NCI-H510A treated with DMSO at 0.1 percent for 48 hours (cell line): ENCODE measurements at places on chromosomes 16 and 17.
A peak's percentile ranks its signal among the peaks of the same experiment; 100 is the strongest.

GRCh38 chr17:51510940-51511339 is 250.6 kb downstream of the UTP18 start:
- no peak for DNase-seq

DNA sequence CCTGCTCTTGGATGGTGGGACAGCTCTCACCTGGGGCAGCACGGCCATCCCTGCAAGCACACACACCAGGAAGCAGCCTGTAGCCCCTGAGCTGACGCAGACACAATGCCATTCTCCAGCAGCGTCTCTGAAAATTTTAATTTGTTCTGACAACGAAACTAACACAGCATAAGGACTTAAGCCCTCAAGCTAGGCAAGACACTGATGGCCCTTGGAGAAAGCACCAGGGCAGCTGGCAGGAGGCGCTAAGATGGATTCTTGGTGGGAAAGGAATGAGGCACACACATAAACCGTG is 2.7 kb upstream of the LIMD2 start:
- DNase-seq: no peak

DNA sequence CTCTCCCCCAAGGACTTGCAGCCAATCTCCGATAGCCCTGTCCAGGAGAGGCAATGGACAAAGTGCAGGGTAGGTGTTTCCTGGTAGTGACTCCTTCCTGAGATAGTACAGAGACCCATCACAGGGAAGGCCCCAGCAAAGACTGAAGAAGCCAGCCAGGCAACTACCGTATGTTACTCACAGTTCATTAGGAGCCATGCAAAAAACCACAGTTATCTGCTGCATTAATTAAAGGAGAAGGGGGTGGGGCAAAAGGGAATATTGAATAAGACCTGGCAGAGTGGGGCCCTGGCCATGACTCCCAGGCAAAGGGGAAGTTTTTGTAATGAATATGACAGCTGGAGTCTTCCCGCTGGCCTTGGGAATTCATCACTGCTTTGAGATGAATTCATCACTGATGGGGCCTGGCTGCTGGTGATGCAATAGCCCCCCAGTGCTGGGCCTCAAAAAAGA is 2.5 kb upstream of the SLC13A2 start:
- DNase-seq: no peak

- no peak for DNase-seq
Measured at GRCh38 chr16:4288148-4288921, 15.5 kb upstream of the TFAP4 start.

DNA sequence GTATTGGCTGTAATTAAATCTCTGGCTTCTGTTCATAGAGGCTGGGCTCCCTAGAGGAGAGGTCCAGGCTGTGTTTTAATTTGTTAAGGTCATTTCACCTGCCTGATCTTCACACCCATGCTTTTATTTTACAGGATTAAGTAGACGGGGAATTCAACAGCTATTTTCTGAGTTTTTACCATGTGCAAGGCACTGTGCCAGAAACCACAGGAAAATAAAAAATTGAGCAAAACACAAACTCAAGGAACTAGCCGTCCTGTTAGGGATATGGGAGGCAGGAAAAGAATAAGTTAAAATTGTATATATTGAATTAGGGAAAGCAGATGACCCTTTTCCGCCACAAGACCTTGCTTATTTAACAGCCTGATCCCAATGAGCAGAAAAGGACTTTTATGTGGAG is 29.1 kb downstream of the HS3ST3A1 start:
- no peak for DNase-seq

- DNase-seq: no peak
Measured at GRCh38 chr17:15457723-15458094, 9.7 kb downstream of the CDRT4 start.

- peak; percentile 85 for DNase-seq
Measured at GRCh38 chr17:30433514-30433913, 43.7 kb upstream of the GOSR1 start.

- no peak for DNase-seq
Measured at GRCh38 chr17:1162116-1162855, 17.5 kb downstream of the ABR start.

DNA sequence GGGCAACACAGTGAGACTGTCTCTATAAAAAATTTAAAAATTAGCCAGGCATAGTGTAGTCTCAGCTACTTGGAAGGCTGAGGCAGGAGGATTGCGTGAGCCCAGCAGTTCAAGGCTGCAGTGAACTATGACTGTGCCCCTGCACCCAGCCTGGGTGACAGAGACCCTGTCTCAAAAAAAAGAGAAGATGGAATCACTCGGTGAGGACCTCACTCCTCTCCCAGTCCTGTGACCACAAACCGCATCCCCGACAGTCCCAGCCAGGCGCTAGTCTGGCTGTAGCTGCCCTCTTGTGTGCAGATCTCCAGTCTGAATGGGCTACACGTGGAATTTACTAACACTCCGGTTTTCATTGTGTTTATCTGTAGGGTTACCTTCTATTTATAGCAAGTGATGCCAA is 11.1 kb downstream of the DEXI start:
- DNase-seq: no peak

DNA sequence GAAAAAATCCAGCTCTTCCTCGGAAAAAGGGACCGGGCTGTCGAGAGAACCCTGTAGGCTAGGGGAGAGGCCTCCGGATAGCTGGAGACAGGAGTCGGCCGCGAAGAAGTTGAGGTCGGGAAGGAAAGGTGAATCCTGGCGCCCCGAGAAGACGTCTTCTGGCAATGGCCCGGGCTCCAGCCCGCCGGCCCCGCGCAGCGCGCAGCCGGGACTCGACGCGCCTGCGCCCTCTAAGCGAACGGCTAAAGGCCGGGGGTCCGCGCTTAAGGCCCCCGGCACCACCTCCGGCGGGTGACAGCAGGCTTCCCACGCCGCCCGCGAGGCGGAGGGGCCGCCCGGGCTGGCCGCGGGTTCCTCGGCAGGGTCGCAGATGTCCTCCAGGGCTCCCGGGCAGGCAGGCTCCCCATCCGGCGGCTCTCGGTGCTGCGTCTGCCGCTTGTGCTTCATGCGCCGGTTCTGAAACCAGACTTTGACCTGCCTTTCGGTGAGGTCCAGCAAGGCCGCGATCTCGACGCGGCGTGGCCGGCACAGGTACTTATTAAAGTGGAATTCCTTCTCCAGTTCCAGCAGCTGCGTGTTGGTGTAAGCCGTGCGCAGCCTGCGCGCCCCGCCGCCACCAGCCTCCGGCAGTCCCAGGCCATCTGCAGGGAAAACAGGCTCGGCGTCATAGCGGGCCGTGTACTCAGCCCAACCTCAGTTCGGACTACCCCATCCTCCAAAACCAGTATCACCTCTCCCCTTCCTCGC is 1.6 kb downstream of the HOXB2 start:
- DNase-seq: no peak

- DNase-seq: no peak
Measured at GRCh38 chr16:10386517-10387100, 748 bp downstream of the ATF7IP2 start.

DNA sequence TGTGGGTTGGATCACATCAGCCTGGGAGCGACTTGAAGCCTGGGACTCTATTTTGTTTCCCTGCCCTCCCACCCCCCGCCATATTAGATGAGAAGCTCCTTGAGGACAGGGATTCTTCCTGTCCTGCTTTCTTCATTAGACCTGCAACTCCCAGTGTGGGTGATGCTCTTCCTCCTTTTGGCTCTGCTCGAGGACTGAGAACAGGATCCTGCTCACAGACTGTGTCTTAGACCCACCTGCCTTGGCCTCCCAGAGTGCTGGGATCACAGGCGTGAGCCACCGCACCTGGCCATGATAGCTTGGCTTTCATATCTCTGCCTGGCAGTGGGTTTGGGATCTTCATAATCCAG is 21.5 kb upstream of the TNS4 start:
- DNase-seq: no peak

DNA sequence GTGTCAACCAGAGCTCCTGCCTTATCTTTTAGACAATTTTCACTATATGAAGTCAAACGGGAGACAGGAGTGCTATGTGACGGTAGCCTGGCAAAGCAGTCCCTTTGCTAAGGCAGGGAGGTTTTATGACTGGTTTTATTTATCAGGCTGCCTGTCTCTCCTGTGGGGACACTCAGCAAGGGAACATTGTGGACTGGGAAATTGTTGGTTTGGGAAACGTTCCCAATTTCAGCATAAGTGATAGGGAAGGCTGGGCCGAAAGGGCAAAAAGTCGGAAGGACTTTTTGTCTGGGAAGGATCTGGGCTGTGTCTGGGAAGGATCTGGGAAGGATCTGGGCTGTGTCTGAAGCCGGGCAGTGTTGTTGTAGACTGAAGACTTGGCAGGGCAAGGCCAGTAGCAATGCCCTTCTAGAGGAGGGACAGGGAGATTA is 211.2 kb downstream of the PARN start:
- no peak for DNase-seq

DNA sequence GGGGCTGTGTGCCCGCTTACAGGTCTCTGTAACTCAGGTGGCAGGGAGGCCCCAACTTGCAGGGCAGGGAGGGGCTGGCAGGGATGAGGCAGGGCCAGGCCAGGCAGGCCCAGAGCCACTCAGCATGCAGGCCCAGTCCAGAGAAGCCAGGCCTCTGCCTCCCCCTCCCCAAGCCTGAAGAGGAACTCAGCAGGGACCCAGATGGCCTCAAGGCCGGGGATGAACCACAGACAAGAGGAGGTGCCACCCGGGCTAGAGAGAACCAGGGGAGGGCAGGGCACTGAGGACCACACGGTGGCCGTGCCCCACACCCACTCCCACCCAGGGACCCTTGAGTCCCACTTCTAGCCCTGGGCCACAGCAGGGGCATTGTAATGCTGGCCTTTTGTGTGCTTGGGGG is 29.8 kb upstream of the EIF1 start:
- no peak for DNase-seq

GRCh38 chr17:13297183-13297582 is 279.4 kb upstream of the ELAC2 start:
- DNase-seq: no peak

DNA sequence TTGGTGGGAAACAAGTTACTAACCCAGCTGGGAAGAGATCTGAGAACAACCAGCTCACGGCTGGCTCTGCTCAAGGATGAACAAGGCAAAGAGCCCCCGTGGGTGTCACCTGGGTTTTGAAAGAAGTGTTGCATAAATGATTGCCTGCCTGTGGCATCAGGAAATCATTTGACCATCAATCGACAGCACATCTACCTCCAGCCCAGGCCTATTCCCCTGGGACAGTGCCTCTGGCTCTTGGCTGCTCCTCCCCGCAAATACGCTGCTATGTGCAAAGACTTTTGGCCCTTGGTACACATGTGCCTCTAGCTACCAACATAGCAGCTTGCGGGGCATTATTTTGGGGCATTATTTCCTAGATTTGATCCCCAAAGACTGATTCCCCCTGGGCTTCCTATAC is 39.4 kb upstream of the SMPD3 start:
- no peak for DNase-seq

- DNase-seq: no peak
Measured at GRCh38 chr17:55391244-55391757, 30.3 kb downstream of the MMD start.

- no peak for DNase-seq
Measured at GRCh38 chr17:50204431-50204830, 3.0 kb upstream of the COL1A1 start.

- no peak for DNase-seq
Measured at GRCh38 chr17:41621916-41622315, 2.5 kb downstream of the KRT17 start.

GRCh38 chr17:32673964-32674363 is 187.2 kb downstream of the CDK5R1 start:
- no peak for DNase-seq

- peak; percentile 77 for DNase-seq
Measured at GRCh38 chr17:31093866-31094599, 744 bp upstream of the NF1 start.

DNA sequence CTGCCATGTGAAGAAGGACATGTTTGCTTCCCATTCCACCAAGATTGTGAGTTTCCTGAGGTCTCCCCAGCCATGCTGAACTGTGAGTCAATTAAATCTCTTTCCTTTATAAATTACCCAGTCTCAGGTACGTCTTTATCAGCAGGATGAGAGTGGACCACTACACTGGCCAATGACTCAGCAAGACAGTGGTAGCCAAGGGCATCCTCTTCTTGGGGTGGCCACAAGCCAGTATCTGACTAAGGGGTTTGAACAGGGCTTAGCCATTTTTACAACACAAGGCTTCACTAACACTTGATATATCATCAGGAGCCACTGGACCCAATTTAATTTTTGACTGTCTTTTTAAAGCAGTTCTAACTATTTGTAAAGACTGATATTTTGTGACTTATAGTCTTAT is 21.1 kb upstream of the KRT24 start:
- DNase-seq: no peak

DNA sequence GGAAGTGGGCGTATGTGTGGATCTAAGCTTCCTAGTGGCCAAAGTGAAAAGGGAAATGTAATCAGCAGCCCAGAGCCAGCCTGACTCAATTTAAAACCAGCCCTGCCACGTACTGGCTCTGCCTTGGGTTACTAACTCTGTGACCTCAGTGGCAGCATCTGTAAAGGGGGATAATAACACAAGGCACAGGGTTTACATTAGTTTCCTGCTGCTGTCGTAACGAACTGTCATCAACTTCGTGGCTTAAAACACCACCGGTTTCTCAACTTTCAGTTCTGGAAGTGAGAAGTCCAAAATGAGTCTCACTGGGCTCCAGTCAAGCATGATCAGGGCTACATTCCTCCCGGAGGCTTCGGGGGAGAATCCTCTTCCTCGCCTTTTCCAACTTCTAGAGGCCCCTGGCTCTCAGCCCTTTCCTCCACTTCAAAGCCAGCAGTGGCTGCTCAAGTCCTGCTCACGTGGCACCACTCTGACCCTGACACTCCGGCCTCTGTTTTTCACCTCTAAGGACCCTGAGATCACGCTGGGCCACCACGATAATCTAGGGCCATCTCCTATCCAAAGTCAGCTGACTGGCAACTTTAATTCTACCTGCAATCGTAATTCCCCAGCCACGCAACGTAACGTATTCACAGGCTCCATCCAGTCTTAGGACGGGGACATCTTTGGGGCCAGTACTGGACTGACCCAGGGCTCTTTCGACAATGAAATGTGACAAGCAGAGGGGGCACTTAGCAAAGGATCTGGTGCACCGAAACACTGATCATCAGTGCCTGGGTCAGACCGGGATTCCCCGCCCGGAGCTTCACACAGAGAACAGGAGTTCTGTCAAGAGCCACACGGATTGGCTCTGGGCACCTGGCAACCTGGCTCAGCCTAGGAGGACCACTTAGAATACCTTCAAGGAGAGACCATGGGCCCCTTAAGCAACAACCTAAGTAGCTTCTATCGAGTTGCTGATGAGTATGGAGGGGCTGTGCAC is 14.5 kb downstream of the TMC6 start:
- no peak for DNase-seq

- DNase-seq: no peak
Measured at GRCh38 chr17:9192010-9192409, 170.7 kb downstream of the NTN1 start.

GRCh38 chr16:11796227-11797165 is 562 bp downstream of the ZC3H7A start:
- DNase-seq: no peak

DNA sequence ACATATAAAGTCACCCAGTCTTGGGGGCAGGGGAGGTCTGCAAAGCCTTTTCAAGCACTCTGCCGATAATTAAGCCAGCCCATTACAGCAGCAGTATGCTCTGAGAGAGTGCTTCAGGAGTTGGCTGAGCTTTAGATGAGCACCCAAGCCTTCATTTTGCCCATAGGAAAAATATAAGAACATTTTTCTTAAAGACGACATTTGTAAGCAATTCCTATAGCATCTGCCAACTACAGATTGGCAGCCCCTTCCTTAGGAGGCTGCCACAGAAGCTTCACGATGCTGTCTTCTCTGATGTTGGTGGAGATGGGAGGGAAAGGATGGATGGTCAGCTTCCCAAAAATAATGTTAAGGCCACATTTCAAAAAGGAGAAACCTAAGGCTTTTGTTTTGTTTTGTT is 367.5 kb downstream of the XYLT1 start:
- no peak for DNase-seq
